ENCODE measurements at places on chromosomes 12 and 14.

GRCh38 chr14:68279777-68280233 is 460.2 kb downstream of the RAD51B start:
- no peak for DNase-seq

GRCh38 chr12:105445249-105445648 is 114.8 kb downstream of the C12orf75 start:
- no peak for DNase-seq

GRCh38 chr14:74663884-74664283 is 49.0 kb downstream of the AREL1 start:
- no peak for DNase-seq

DNA sequence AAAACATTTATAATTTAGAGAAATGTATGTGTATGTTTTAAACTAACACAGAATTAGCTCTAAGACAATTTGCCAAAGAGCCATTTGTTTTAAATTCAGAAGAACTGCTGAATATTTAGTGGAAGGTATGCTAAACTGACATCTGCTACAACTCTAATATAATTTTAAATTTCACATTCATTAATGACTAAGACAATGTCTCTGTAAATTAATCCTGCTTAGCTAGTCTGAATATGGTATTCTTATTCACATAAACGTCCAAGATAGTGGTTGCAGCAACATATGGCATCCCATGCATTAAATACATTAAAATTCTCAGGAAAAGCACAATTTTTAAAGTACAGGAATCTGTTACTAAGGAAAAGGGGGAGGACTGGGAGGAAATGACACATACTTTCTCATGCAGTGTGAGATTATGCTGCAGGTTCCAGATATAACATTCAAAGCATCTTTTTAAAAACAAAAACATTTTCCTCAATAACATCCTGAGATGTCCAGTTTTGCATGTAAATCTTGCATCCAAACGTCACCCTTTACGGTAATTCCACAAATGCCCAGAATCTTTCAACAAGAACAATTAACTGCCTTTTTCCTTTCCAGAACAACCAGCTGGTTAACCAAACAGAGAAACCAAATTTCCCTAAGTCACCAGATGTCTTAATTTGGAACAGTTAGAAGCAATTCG is 26.9 kb downstream of the WDR89 start:
- no peak for DNase-seq

DNA sequence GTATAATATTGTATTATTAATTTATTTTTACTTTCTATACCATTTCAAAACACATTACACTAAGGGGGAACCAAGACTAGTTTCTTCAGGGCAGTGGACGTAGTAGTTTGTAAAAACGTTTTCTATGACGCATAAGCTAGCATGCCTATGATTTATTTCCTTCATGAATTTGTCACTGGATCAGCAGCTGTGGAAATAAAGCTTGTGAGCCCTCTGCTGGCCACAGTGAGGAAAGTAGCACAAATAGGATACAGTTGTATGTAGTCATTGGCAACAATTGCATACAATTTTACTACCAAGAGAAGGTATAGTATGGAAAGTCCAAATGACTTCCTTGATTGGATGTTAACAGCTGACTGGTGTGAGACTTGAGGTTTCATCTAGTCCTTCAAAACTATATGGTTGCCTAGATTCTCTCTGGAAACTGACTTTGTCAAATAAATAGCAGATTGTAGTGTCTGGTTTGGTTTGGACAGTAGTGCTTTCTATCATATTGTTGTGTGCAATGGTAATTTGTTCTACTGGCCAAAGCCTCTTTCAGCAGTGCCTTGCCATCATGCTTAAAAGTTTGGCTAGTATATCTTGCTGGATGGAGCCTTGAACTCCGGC is 24.3 kb upstream of the PLEKHD1 start:
- peak; percentile 73 for DNase-seq

GRCh38 chr12:75481013-75481705 is 604 bp downstream of the GLIPR1 start:
- DNase-seq = no peak

GRCh38 chr12:100128512-100128908 is 14.2 kb downstream of the BLTP3B start:
- DNase-seq = no peak

GRCh38 chr12:116727891-116728290 is 10.0 kb downstream of the SPRING1 start:
- DNase-seq = no peak

DNA sequence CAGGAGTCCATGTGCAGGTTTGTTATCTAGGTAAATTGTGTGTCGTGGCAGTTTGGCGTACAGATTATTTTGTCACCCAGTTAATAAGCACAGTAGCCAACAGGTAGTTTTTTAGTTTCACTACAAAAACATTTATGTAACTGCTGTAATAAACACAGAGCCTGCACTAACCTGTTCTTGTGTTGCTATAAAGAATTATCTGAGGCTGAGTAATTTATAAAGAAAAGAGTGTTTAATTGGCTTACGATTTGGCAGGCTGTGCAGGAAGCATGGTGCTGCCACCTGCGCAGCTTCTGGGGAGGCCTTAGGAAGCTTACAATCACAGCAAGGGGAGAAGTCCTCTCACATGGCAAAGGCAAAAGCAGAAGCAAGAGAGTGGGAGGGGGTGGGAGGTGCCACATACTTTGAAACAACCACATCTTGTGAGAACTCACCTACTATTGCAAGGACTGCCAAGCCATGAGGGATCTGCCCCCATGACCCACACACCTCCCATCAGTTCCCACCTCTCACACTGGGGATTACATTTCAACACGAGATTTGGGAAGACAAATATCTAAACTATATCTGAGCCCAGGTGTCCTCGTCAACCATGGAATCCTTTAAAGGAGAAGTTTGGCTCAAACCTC is 266.4 kb upstream of the GRIP1 start:
- DNase-seq = no peak
